ENCODE measurements at places on chromosomes 6 and 20.

DNA sequence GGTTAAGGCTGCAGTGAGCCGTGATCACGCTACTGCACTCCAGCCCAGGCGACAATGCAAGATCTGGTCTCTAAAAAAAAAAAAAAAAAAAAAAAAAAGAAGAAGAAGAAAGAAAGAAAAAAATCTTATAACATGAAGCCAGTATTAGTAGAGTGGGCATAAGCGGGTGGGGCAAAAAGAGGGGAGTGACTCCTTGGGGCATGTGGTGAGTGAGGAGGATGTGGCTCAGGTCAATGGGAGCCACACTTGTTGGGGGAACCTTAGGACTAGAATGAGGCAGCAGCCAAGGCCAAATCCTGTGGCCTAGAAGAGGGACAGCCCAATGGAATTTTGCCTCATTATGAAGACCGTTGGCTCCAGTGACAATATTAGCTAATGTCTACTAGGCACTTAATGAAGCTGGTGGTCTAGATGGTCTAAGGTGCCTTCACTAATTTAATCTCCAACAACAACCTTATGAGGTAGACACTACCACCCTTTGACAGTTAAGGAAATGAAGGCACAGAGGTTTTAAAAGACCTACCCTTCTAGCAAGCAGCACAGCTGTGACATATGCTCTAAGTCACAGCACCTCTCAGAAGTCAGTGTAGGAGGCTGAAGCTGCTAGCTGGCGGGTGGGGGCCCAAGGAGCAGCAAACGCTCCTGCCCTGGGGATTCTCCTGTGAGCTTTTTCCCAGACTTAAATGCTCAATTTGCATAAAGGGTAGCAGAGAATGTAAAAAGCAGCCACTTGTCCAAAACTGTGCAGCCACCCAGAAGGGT lies 23.6 kb upstream of the ARMC12 start:
- DNase-seq, result no peak

DNA sequence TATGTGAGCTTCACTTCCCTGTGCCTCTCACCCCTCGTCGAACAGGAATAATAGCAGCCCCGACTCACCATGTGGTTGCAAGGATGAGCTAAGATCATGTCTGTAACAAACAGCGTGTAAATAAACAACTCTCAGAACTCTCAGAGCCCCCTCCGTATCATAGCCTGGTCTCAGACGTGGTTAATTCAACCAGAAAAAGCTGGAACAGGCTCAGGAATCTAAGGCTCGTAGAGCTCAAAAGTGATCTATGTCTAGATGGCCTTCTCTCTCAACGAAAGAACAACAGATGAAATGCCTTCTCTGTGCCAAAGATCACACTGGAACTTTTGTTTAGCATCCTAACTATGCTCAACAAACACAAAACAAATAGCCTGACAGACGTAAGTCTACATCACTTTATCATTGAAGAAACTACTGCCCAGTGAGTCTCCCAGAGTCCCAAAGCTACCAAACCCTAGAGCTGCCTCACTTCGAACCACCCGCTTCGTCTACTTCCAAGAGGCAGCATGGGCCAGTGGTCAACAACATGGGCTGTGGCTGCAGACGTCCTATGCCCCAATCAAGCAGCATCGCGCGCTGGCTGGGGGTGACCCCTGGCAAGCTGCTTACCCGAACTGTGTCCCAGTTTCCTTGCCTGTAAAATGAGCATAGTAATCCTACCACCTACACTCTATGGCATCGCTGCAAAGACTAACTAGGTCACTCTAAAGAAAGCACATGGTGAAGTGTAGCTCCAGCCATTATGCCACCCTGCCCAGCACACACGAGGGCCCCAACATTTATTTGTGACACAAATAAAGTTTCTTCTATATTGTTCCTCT lies 35.1 kb downstream of the NFATC2 start:
- no peak for DNase-seq

- no peak for DNase-seq
Measured at GRCh38 chr20:31863296-31864085, 6.8 kb downstream of the DUSP15 start.

- DNase-seq, result no peak
Measured at GRCh38 chr6:105779110-105779509, 307.0 kb upstream of the PRDM1 start.

- DNase-seq, result no peak
Measured at GRCh38 chr20:62352402-62353288, 14.5 kb downstream of the LAMA5 start.

DNA sequence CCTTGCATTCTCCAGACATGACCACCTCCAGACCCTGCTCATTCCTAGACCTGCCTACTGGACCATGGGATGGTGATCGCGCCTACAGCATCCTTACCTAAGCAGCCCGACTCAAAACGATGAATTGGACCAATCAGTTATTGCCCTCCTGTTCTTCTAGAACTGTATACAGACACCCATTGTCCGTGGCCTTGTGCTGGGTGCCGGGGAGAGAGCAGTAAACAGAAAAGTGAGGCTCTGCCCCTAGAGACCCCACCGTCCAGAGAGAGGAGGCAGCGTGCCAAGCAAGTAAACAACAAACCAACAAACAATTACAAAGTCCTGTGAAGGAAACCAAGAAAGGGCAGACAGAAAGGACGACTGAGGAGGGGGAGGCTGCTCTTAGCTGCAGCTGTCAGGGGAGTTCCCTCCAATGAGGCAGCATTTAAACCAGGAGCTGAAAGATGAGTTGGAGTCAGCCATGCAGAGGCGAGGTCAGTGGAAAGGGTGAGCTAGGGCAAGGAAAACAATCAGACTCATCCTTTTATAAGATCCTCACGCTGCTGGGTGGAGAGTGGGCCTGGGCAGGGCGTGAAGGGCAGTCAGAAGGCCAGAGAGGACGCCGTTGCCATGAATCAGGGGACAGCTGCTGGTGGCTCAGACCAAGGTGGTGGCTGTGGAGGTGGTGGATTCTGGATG lies 37.6 kb upstream of the BLCAP start:
- DNase-seq, result no peak

- peak; percentile 41 for DNase-seq
Measured at GRCh38 chr6:155248008-155249001, 15.5 kb upstream of the CLDN20 start.

GRCh38 chr20:36865861-36866149 lies 10.1 kb upstream of the TLDC2 start:
- no peak for DNase-seq

DNA sequence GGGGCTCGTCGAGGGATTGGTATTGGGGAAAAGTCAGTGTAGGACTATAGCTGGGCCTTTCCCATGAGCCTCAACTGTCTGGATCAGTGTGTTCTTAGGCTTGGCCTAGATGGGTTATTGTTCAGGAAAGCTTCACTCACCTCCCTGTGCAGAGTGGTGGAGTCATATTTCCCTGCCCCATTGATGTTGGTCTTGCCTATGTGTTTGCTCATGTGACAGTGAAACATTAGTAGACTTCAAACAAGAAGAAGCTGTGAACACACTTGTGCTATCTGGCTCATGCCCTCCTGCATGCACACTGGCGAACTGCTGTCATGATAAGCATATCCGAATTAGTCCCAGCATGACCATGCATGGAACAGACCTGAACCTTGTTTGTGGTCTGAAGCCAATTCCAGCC lies 171.1 kb downstream of the DHX35 start:
- no peak for DNase-seq

DNA sequence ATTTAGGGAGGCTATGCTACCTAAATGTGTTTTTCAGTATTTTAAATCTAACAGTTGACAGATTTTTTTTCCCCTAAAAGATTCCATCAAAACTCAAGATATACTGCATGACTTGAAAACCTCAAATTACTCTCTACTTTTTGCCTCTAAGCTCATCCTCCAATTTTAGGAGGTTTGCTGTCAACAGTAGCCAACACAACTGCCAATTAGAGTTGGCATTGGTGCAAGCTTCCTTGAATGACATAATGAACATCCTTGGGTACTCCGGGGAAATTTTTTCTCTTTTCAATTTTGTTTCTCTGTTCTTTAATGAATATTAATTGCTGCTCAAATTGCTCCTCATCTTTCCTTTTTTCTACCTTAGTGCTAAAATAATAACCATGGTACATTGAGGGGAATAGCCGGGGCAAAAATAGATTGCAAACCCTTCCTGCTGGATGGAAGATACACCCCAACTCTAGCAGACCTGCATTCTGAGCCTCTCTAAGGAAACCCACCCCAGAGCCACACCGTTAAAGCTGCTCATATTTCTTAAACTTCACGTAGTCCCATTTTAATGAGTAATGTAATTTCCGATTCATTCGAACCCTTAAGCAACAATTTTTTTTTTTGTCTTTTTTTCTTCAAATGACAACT lies 34.3 kb downstream of the SLC22A23 start:
- no peak for DNase-seq

DNA sequence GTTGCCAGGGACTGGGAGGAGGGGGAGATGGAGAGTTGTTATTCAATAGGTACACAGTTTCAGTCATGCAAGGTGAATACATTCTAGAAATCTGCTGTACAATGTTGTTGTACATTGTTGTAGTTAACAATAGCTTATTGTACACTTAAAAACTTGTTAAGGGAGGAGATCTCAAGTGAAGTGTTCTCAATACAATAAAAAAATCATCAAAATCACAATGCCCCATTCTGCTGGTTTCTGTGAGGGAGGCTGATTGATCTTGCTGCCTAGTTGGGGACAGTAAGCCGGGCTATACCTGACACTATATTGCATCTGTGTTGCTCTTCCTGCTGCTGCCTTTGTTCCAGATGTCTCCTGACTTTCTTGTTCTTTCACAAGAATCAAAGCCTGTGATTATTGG lies 232.1 kb downstream of the LRFN2 start:
- DNase-seq, result no peak

DNA sequence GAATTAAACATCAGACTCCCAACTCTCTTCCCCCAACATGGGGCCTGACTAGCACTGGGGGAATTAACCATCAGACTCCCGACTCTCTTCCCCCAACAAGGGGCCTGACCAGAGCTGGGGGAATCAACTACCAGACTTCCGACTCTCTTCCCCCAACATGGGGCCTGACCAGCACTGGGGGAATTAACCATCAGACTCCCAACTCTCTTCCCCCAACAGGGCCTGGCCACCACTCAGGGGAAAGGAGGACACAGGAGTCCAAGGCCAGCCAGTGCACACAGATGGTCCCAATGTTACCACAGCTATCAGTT lies 13.1 kb downstream of the CST7 start:
- no peak for DNase-seq

GRCh38 chr6:158715330-158716311 lies 65.8 kb downstream of the SYTL3 start:
- peak; percentile 77 for DNase-seq

GRCh38 chr20:15882553-15882952 lies 690.7 kb downstream of the KIF16B start:
- no peak for DNase-seq

- DNase-seq, result no peak
Measured at GRCh38 chr6:75348882-75349261, 64.3 kb upstream of the TMEM30A start.

- DNase-seq, result no peak
Measured at GRCh38 chr6:159572439-159573110, 120.5 kb downstream of the SOD2 start.

DNA sequence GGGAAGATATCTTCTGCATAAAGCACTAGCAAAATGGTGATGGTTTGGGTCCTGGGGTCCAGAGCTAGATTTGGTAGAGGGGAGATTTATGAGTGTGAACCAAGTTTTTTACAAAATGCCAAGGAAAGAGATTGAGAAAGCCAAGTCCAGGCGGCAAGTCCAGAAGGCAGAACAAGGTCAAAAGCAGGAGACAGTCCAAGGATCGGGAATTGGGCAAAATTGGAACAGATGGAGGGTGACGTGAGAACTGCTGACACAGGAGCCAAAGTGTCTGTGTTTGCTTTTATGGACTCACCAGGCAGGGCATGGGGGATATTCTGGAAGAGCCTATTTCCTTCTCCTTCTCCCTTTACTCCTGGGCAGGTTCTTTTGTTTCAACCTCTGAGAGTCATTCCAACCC lies 4.1 kb downstream of the NHLRC1 start:
- no peak for DNase-seq

GRCh38 chr6:34680802-34681515 lies 15.6 kb downstream of the ILRUN start:
- DNase-seq, result no peak

DNA sequence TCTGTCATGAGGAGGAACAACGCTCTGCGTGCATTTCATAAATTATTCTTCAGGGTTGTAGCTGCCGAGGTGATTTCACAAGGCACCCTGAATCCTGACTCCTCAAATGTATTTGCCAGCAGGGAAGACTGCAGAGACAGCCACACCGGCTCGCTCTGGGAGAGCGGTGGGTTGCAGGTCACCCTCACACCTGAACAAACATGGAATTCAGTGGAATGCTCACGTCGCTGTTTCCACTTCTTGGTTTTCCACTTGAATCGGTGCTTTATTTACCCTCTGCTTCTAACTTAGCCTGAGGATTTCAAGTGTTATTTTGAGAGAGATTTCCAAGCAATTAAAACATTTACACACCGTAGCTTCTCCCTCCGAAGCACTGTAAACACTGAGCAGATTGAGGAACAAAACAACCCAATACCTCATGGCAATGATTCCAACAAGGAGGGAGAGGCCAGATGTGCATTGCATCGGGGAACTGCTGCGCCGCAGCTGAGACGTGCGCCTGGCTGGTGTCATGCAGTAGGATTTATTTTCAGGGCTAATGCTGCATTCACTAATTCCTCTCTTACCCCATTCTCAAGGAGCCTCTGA lies 59.5 kb upstream of the GGTLC1 start:
- no peak for DNase-seq

DNA sequence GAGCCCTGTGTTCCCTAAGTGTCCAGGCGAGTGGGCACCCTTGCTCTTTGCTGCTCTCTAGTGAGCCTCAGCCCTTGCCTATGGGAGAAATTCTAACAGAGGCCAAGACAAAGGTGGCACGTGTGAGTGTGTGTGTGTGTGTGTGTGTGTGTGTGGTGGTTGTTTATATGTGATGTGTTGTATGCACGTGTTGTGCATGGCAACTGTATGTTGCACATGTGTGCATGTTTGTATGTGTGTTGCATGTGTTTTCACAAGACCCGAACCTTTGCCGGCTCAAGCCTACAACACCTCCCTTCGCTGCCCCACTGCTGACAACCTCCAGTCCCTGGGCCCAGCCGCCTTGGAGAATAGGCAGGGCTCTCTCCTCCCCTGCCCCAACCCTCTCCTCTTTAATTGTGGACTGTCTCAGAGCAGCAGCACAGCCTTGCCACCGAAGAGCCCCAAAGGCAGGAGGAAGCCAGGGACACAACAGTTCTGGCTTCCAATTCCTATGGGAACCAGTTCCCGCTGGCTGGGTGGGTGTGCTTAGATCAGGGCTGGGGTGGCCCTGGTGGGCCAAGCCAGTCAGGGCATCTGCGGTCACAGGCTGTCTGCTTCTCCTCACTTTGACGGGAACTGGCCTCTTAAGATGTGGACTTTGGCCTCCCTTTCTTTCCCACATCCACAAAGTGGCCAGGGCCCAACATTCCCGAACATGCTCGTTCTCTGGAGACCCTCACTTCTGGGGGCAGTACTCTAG lies 2.7 kb downstream of the KCNK16 start:
- DNase-seq, result no peak

- DNase-seq, result no peak
Measured at GRCh38 chr6:4849226-4850022, 73.2 kb downstream of the CDYL start.

- DNase-seq, result no peak
Measured at GRCh38 chr6:155504848-155505607, 49.4 kb upstream of the NOX3 start.

- no peak for DNase-seq
Measured at GRCh38 chr6:21257125-21257524, 336.4 kb upstream of the SOX4 start.

GRCh38 chr6:29720863-29721262 lies 2.4 kb upstream of the HLA-F start:
- no peak for DNase-seq
